Tibial nerve (tissue), 4 donors: ENCODE measurements at places on chromosomes 5 and 9. TPM values are rescaled to one million over a fixed set of nuclear protein-coding genes. Genes with fewer than 3 reads are reported as not detected.

DNA sequence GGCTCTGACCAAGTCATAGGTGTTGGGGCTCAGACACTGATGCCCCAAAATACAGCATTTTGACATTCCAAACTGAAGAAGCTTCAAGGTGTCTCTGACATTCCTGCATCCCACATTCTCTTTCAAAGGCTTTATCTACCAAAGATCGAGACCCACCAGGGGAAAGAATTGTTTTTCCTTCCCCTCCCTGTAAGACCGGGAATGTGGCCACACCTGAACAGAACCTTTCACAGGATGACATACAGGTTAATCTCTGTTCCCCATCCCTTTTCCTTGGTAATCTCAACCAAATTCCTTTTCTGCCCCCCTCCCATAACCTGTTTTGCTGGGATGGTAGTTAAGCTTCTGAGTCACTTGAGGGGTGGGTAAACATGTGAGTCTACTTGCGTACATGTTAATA is 72.3 kb downstream of the IQGAP2 start:
- no peak overlapping the region for H3K27ac ChIP-seq
- DNase-seq, result no peak
- H3K27me3 ChIP-seq, result no peaks in the 10 kb centered on the region
- H3K36me3 ChIP-seq, result no peaks in the 10 kb centered on the region

Gene FIBCD1
- not detected for total RNA-seq

Gene ADCY2
- total RNA-seq, result 11.8 TPM

Gene LMX1B
- 0.60 TPM for total RNA-seq

Gene FOXD4
- total RNA-seq, result not detected
